ENCODE measurements at places on chromosomes 6 and 20.

GRCh38 chr6:11198663-11199603 lies 33.5 kb downstream of the NEDD9 start:
- H3K27ac ChIP-seq, result peak overlapping the region; percentile 45
- no peak overlapping the region for H3K4me3 ChIP-seq
- H3K27me3 ChIP-seq, result no peaks in the 10 kb centered on the region
- H3K36me3 ChIP-seq, result peaks cover 6% of the 10 kb centered on the region

DNA sequence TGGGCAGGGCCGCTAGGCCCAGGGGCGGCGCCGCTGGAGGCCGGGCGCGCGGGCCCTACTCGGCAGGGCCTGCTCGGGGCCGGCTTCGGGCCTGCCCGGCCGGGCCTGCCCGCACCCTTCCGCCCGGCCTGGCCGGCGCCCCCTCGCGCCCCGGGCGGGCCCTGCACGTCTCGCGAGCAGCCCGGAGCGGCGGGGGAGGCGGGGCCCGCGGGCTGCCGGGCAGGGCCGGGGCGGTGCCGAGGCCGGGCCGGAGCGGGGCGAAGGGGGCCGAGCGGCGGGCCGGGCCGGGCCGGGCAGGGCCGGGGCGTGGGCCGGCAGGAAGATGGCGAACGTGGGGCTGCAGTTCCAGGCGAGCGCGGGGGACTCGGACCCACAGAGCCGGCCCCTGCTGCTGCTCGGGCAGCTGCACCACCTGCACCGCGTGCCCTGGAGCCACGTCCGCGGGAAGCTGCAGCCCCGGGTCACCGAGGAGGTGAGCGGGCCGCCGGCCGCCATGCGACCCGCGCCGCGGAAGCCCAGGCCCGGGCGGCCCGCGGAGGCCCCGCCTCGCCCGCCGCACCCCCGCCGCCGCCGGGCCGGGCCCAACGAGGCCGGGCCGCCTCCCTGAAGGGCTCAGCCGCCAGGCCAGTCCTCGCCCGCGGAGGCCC lies at the start of gene NPEPL1:
Gene NPEPL1 (plus strand): TSS at position 222 of the 647 bp plus-strand sequence. CDS start 101 bp downstream, at position 323.
- H3K27me3 ChIP-seq, result no peaks in the 10 kb centered on the region
- DNase-seq, result peak; percentile 79
- peak within 1 kb of the TSS; percentile 95 for H3K27ac ChIP-seq
- peaks cover 22% of the 10 kb centered on the region for H3K4me1 ChIP-seq
- peak within 1 kb of the TSS; percentile 47 for H3K4me3 ChIP-seq
- no peaks in the 10 kb centered on the region for H3K36me3 ChIP-seq

- H3K27ac ChIP-seq, result no peak overlapping the region
- no peak overlapping the region for H3K4me3 ChIP-seq
- H3K4me1 ChIP-seq, result no peaks in the 10 kb centered on the region
- no peaks in the 10 kb centered on the region for H3K36me3 ChIP-seq
Observed at GRCh38 chr6:154648888-154649205, 84.4 kb upstream of the SCAF8 start.

DNA sequence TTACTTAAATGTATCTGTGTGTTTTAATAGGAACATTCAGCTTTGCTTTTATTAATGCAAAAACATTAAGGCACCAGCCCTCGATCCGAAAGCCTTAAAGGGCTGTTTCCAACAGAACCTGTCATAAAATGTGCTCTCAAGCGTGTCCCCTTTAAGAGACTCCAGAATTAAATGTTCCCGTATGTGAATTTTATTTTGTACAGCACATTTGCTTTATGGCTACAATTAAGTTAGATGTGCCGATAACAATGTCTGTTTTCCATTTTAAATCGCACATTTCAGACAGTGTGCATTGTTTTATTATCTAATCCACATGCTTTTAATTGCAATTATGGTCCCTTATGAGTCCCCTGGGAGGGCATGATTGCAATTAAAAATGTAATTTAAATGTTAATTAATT lies 198.9 kb downstream of the TSHZ2 start:
- DNase-seq, result no peak
- no peak overlapping the region for H3K27ac ChIP-seq
- no peak overlapping the region for H3K4me3 ChIP-seq
- H3K36me3 ChIP-seq, result no peaks in the 10 kb centered on the region

DNA sequence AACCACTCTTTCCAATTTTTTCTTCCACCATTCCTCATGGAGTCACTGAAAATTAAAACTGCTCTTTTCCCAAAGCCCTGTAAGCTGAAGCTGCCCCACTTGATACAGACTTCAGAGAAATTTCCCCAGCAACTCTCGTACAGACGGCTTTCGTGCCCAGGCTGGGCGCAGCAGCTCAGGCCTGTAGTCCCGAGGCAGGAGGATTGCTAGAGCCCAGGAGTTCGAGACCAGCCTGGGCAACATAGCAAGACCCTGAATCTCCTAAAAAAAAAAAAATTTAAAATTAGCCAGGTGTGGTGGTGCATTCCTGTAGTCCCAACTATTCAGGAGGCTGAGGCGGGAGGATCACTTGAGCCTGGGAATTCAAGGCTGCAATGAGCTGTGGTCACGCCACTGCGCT lies 6.6 kb downstream of the PPDPF start:
- H3K27me3 ChIP-seq, result no peaks in the 10 kb centered on the region
- H3K36me3 ChIP-seq, result no peaks in the 10 kb centered on the region
- H3K4me1 ChIP-seq, result peaks cover 13% of the 10 kb centered on the region
- H3K27ac ChIP-seq, result no peak overlapping the region
- no peak overlapping the region for H3K4me3 ChIP-seq

DNA sequence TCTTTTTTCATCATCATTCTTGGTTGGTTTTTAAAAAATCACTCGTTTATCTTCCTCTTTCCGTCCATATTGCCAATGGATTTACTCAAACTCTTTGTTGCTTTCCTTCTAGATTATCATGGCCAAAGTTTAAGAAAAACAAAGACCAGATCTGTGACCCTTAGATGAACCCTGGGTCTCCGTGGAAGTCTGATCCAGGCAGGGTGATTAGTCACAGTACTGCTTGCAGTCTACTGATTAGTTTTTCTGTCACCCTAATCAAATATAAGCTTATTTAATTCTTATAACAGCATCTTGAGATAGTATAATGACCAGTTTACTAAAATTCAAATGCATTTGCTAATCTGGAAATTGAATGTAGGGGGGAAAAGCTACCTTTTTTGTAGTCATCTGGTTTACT lies 6.0 kb upstream of the SMIM28 start:
- DNase-seq, result no peak
- no peaks in the 10 kb centered on the region for H3K4me1 ChIP-seq
- H3K27me3 ChIP-seq, result no peaks in the 10 kb centered on the region
- no peak overlapping the region for H3K27ac ChIP-seq

DNA sequence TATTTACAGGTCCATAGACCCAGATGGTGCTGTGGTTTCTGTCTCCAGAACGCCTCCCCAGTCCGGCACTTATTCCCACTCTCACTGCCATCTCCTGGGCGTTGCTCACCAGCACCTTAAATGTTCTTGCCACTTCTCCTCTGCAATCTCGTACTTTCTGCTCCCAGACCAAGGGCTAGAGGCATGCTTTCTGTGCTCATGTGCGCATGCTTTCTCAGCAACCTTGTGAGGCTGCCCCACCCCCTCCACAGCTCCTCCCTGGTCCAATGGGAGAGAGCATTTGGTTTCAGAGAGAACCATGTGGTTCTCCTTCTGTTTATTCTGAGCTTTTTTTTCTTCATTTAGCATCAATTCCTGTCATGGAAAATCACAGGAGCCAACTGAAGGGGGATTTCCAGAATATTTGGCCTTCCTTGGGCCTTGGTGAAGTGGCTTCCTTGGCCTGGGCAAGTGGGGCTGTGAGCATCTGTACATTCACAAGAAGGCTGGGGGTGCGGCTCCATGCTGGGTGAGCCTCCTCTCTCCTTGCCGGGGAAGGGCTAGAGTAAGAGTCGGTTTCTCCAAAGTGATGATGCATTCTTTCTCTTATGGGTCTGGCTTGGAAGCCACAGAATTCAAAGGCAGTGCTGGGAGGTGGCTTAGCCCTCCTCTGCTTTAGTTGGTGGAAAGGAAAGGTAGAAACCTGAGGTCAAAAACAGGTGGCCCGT lies 66.6 kb downstream of the PHACTR3 start:
- H3K36me3 ChIP-seq, result no peaks in the 10 kb centered on the region
- no peak overlapping the region for H3K27ac ChIP-seq
- H3K4me1 ChIP-seq, result no peaks in the 10 kb centered on the region
- no peak for DNase-seq
- no peaks in the 10 kb centered on the region for H3K27me3 ChIP-seq

Data from transverse colon (tissue), 4 donors.